CD4-positive, CD25-positive, alpha-beta regulatory T cell (primary cell): ENCODE measurements at places on chromosomes 16 and 17.

- DNase-seq = no peak
Observed at GRCh38 chr17:41324180-41325075, 8.9 kb upstream of the KRTAP17-1 start.

DNA sequence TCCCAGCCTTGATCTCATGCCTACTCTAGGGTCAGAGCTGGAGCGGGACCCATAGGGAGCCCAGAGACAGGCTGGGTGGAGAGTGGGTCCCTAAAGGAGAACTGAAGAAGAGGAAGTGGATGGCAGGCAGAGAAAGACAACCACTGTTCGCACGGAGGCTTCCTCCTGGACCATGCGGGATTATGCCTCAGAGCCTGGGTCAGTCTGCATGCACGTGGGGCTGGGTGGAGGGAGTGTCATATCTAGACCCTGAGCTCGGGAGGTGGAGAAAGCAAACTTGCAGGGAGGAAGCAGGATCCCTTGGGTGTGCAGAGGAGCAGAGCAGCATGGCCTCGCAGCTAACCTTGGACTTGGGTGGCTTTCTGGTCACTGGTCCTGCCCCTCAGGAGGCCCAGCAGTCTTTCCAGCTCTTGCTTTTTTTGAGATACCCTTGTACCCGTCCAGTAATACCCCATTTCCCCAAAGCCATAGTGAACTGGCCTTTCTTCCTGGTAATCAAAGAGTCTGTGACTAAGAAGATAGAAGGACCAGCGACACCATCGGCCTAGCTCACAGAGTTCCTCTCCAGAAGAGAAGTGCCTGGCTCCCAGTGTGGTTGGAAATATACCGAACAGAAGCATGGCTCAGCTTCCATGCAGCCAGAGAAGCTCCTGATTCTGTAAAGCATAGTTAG is 344.2 kb downstream of the CPPED1 start:
- DNase-seq = no peak

DNA sequence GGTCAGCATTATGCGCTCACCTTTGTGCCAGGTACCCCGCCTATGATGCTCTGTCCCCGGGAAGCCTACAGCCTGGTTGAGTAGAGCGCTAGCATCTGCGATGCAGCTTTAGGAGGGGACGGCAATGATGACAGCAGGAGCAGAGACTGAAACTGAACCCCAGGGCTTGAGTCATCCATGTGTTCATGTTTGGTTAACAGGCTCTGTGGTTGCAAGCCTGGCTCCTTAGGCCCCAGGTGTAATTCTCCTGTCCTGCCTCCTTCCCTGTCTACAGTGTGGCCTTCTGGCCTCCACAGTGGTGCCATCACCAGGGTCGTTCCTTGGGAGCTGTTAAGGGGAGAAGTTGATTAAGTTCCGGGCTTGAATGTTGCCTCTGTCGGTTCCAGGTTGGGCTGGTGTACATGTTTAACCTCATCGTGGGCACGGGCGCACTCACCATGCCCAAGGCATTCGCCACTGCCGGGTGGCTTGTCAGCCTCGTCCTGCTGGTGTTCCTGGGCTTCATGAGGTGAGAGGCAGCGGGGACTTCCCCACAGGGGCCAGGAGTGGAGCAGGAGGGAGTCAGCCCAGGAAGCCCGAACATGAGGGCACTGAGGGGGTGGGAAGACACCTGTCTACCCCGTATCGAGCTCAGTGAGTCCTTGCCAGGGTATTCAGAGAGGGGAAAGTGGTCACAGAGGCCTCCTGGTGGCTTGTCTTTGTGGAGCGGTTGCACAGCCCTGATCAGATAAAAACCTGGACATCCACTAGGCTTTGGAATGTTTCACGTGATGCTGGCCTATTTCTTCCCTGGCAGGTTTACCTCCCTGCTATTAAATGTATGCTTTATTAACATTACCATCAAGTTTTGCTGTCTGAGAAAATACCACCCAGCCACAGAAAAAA is 9.2 kb upstream of the NAT9 start:
- no peak for DNase-seq

DNA sequence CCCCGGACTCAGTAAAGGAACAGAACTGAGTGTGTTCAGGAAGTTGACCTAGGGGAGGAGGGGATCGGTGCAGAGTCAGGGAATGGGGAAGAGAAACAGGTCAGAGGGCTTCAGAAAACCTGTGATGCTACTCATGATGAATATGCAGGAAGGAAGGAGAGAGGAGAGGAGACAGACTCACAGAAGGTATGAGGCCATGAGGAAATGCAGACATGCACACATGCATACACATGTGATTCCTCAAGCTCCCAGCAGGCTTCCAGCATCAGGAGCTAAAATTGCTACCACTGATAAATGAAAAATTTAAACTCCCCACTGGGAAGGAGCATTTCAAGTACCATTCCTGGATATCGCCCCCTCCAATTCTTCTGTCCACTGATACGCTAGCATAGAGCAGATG is 262.6 kb downstream of the SLC39A11 start:
- no peak for DNase-seq

DNA sequence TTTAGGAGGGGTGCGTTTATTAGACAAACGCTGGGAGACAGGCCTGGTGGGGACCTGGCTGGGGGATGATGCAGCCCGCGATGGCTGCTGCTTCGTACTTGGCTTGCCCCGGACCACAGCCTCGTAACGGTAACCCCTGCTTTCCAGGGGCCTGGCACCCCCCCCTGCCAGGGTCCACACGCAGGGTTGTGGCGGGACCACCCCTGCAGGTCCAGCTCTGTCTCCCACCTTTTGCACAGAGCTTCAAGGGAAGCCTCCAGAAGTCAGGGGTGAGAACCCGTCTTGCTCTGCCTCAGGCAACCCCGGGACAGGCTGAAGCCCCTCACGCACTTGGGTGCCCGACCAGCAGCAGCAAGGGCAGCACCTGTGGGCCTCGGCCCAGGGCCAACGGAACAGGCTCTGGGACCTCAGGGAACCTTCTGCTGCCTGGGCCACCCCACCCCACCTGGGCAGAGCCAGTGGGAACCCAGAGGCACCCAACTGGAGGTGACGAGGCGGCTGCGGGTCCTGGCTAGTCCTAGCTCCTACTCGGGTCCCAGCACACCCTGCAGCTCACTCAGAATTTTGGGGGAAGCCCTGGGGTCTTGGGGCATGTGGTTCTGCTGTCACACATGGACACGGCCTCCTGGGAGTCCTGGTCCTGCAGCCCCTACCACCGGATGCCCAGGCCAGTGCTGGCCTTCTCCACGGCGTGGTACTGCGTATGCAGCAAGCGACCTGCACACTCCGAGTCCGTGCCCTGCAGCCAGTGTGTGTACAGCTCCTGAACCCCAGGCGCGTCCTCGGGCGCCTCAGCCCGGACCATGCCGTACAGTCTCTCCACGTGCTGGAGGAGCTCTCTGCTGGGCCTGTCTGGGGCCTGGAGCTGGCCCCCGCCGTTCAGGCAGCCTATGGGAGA is 3.1 kb downstream of the HAGHL start:
- DNase-seq = no peak

GRCh38 chr16:12084436-12084835 is 107.9 kb downstream of the SNX29 start:
- no peak for DNase-seq

DNA sequence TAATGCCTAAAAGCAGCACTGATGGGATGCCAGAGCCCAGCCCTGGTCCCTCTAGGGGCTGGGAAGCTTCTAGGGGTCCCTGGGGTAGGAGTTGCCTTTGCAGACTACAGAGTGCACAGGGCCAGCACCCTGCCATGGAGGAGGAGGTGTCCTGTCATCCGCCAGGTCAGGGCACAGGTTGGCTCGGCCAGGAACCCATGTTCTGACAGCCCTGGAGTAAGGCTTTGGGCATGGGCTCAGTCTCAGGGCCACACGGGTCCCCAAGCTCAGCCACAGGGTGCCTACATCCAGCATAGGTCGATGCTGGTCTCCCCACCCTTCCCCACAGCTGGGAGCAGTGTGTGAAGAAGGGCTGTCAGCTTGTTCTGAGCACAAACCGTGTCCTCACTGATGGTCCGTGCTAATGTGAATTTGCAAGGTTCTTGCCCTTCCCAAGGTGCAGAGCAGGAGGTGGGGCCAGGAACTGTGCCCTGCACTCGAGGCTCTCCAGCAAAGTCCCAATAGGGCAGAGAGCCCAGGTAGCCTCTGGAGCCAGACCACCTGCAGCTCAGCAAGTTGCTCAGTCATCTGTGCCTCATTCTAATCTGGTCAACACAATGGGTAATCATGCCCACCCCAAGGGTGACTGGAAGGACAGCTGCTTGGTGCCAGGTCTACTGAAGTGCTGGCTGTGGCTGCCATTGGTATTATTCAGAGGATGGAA is 72.8 kb downstream of the AMFR start:
- DNase-seq = no peak

DNA sequence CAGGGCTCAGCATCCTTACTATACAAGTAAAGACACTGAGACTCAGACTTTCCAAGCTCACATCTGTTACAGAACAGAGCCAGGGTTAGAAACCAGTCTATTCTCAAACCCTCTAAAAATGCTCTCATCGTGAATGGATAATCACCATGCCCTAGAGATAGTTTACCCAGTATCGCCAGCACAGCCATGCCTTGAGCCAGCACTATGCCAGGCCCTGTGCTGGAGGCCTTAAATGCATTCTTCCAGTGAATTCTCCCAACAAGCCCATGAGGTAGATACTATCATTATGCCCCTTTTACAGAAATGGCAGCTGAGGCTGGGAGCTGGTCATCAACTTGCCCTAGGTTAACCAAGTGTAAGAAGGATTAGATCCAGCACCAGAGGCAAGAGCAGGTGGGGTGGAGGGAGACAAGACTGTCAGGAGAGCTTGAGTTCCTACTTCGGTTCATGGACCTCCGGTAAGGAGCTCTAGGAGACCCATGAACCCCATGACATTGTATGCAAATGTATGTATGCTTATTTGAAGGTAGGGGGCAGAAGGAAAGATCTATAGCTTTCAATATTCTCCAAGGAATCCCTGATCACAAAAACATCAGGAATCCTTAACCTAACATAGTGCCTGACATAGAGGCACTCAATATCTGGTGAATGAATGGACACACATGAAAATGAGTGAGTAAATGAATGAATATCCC is 5.2 kb downstream of the KRT14 start:
- DNase-seq = no peak

DNA sequence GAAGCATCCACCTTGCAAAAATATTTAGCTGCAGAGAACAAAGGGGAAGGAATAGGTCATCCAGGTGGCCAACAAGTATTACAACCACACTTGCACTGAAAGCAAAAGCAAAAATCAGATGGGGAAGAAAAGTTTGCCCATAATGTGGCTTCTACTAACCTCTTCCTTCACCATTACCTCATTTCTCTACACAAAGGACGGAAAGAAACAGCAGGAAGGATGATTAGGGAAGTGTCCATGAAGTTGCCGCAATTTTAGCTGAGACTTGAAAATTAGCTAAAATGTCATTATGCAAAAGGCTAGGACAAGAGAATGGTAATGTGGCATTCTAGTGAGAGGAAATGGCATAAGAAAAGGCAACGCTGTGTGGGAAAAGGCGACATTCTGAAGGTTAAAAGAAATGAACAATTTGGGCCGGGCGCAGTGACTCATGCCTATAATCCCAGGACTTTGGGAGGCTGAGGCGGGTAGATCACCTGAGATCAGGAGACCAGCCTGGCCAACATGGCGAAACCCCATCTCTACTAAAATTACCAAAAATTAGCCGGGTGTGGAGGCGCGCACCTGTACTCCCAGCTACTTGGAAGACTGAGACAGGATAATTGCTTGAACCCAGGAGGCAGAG is 13.7 kb downstream of the KANSL1 start:
- no peak for DNase-seq

- no peak for DNase-seq
Observed at GRCh38 chr16:23753908-23754593, 775 bp upstream of the CHP2 start.

- no peak for DNase-seq
Observed at GRCh38 chr17:45409659-45410076, 23.0 kb downstream of the ARHGAP27 start.

DNA sequence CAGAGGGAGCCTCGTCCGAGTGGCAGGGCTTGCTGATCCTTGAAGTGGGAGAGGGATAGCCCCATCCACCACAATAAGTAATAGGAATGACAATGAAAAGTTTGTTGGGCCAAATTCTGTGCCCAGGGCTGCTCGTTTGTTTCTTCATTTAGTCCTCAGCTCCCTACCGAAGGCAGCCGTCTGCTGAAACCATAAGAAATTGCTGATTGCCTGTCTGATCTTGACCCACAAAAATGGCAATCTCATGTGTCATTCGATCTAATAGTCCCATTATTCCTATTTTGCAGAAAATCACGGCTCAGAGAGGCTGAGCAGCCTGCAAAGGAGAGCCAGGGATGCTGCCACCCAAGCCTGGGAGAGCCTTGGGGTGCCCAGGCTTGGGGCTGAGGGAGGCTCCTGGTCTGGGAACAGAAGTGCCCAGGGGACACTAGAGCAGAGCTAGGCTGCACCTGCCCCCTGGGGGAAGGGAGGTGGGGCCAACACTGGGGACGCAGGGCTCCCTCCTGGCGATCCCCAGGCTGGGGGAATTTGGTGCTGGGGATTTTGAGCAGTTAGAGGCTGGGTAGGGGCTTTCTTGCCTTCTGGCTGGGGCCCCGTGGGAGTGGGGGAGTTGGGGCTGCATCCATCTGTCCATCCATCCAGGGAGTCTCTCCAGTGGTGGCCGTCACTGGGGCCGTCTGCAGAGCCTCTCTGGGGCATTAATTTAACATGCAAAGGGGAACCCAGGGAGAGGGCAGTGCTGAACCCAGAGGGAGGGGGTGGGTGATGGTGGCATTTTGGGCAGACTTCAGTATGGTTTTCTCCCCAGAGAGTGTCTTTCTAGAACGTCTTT is 53.5 kb downstream of the SOCS1 start:
- DNase-seq = no peak

DNA sequence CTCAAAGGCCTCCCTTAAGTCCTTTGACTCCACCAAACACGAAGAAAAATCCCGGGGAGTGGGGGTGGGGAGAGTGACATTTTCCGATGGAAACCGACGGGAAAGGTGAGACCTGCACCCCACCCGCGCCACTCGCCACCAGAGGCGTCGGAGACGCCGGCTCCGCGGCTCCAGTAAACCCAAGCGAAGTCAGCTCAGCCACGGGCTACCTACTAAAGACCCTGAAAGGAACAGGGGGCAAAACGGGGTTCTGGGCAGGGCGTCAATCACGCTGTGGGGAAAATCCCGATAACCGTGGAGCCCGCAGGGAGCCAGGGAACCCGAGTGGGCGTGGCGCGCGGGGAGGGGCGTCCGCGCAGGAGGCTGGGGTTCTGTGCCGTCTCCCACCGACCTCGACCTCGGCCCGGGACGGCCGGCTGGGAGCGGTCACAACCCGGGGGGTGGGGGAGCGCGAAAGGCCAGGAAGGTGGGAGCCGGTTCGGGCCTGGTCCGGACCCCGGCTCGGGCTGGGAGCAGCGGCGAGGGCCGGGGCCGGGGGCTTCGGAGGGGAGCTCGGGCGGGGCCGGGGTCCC is 565 bp downstream of the WDR45B start:
- DNase-seq = peak; percentile 63

GRCh38 chr17:74037320-74037719 is 166.2 kb upstream of the RPL38 start:
- no peak for DNase-seq
